ENCODE measurements at places on chromosomes 5 and 9. TPM values are rescaled to one million over a fixed set of nuclear protein-coding genes. Genes with fewer than 3 reads are reported as not detected.

The ANKRD34B gene
- not detected for total RNA-seq

The PCSK5 gene
- total RNA-seq, result 9.9 TPM

The KIF4B gene
- total RNA-seq, result under 0.01 TPM

The NPR3 gene
- total RNA-seq, result 43.4 TPM

The LCN15 gene
- total RNA-seq, result not detected

The GALNT12 gene
- 8.7 TPM for total RNA-seq

The NSD1 gene
- total RNA-seq, result 46.0 TPM

The SLC1A1 gene
- total RNA-seq, result 25.8 TPM

The PDZD2 gene
- total RNA-seq, result 0.46 TPM

The EPB41L4B gene
- 0.39 TPM for total RNA-seq

The MEGF9 gene
- 15.8 TPM for total RNA-seq

The IRX4 gene
- not detected for total RNA-seq

The ATP6V1G1 gene
- 83.3 TPM for total RNA-seq

The BARHL1 gene
- total RNA-seq, result not detected

The UBE2QL1 gene
- 0.03 TPM for total RNA-seq

The NR5A1 gene
- total RNA-seq, result not detected

The FOXD4 gene
- 0.13 TPM for total RNA-seq

The NMUR2 gene
- not detected for total RNA-seq

The MAP1B gene
- 199 TPM for total RNA-seq

The GKAP1 gene
- 0.50 TPM for total RNA-seq

The ARL14EPL gene
- total RNA-seq, result not detected

The GABRA6 gene
- total RNA-seq, result not detected

The PURA gene
- 45.0 TPM for total RNA-seq

The TAF1L gene
- total RNA-seq, result under 0.01 TPM

The SYK gene
- not detected for total RNA-seq

The FOXD4L5 gene
- total RNA-seq, result 0.07 TPM

The PCDHGA10 gene
- total RNA-seq, result 8.3 TPM

The GAPT gene
- not detected for total RNA-seq

The TOR4A gene
- total RNA-seq, result 19.7 TPM

The FBXO4 gene
- total RNA-seq, result 7.9 TPM

The PCDHGA6 gene
- 6.7 TPM for total RNA-seq

The SPINK4 gene
- total RNA-seq, result 0.91 TPM

The PRRX2 gene
- 17.9 TPM for total RNA-seq

The ACER2 gene
- 4.3 TPM for total RNA-seq

The SLF1 gene
- 7.9 TPM for total RNA-seq

The AK8 gene
- total RNA-seq, result 0.53 TPM

The TSC1 gene
- total RNA-seq, result 48.7 TPM

The ZFP2 gene
- 0.69 TPM for total RNA-seq

The SPINK1 gene
- total RNA-seq, result 0.66 TPM

The IGIP gene
- total RNA-seq, result 24.0 TPM

The TAF11L10 gene
- total RNA-seq, result not detected

The CTXN3 gene
- not detected for total RNA-seq

The KIF27 gene
- 3.3 TPM for total RNA-seq

The LECT2 gene
- not detected for total RNA-seq

The CAMK2A gene
- 0.10 TPM for total RNA-seq

The BHMT gene
- total RNA-seq, result not detected

The NPR2 gene
- 53.1 TPM for total RNA-seq

The CYSRT1 gene
- 0.33 TPM for total RNA-seq

The TMEM215 gene
- total RNA-seq, result not detected

The SLC6A19 gene
- total RNA-seq, result not detected

The MTREX gene
- total RNA-seq, result 85.6 TPM

The FYB1 gene
- total RNA-seq, result 0.03 TPM

The LCN1 gene
- total RNA-seq, result 0.20 TPM

The DENND1A gene
- 20.0 TPM for total RNA-seq

The SPATA31E1 gene
- not detected for total RNA-seq

The COQ4 gene
- 16.9 TPM for total RNA-seq

The ADAMTSL2 gene
- 10.6 TPM for total RNA-seq
